ENCODE measurements at places on chromosomes 16 and 17. TPM values are rescaled to one million over a fixed set of nuclear protein-coding genes. Genes with fewer than 3 reads are reported as not detected.

- DNase-seq: no peak
These were observed 106.3 kb downstream of the HS3ST4 start for GRCh38 chr16:25798065-25798464.

DNA sequence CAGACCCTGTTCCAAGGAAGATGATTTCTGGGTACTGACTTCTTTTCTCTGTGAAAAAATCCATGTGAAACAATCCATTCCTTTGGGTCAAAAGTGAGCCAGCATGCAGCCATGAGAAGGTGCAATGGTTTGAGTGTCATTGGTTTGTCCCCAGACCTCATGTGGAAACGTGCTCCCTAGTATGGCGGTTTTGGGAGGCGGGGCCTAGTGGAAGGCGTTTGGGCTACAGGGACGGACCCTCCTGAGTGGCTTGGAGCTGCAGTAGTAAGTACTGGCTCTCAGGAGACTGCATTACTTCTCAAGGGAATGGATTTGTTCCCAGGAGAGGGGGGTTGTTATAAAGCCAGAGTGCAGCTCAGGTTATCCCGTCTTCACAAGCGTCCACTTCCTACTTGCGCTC lies 19.4 kb downstream of the ELAC2 start:
- no peak for DNase-seq

GRCh38 chr17:51362811-51363585 lies 102.7 kb downstream of the UTP18 start:
- no peak for DNase-seq

DNA sequence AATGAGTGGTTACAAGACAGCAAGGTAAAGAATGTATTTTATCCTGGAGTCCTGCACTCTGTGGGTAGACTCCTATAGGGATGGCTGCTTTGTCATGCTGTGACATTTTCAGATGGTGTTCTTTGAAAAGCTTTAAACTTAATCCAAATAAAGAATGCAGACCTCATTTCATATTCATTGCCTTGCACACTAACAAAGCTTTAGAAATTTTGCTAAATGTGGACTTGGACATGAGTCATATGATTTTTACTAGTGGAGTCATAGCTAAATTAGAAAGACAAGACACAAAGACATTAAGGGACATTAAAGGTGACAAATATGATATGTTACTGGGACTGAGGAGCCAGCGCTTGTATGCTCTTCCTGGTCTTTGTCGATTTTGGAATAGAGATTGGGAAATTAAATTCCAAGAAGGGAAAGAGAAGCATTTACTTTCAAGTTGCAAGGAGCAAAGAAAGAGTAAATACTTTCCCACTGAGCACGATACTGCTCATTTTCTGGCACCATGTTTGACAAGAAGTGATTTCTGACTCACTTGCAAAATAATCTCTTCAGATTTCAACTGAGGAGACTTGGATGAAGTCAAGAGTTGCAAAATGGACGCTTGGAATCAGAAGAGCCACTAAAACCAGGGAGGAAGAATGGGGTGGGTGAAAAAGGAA lies 152.9 kb upstream of the MYOCD start:
- no peak for DNase-seq

GRCh38 chr16:87012954-87013938 lies 303.9 kb downstream of the C16orf95 start:
- no peak for DNase-seq

- no peak for DNase-seq
These were observed 28.3 kb downstream of the VPS35L start for GRCh38 chr16:19583665-19584300.

- DNase-seq: no peak
These were observed 27.7 kb downstream of the SPACA3 start for GRCh38 chr17:33019161-33019890.

- DNase-seq: peak; percentile 54
These were observed 44.5 kb downstream of the ZNRF1 start for GRCh38 chr16:75043175-75043895.

DNA sequence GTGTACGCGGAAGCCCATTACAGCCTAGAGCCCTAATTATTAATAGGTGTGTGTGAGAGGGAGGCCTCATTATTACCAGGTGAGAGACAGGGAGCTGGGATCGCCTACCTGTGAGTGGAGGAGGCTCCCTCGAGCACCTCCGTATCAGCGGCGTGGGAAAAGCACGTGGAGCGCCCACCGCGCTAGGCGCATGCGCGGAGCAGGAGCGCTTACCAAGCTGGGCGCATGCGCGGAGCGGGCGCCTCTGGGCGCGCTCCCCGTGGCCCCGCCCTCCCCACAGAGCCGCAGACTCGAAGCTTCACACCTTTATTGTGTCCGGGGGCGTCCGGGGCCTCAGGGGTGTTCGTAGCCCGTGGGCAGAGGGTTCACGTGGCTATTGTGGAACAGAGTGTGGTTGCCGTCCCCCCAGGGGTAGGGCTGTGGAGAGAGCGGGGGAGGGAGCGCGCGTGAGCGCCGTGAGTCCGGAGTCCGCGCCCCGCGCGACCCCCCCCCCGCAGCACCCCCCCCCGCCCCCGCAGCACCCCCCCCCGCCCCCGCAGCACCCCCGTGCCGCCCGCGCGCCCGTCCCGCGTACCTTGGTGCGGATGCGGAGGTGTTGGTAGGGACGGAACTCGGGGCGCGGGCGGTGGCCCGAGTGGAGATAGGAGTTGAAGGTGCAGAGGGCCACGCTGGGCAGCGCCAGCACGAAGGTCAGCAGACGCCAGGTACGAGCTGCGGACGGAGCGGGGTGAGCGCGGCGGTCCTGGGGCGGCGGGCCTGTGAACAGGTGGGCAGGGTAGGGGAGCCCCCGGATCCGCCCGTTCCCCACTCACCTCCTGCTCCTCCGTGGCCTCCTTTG lies 500 bp downstream of the COX6A2 start:
- no peak for DNase-seq

- DNase-seq: no peak
These were observed 81.9 kb downstream of the AIPL1 start for GRCh38 chr17:6352801-6353560.

DNA sequence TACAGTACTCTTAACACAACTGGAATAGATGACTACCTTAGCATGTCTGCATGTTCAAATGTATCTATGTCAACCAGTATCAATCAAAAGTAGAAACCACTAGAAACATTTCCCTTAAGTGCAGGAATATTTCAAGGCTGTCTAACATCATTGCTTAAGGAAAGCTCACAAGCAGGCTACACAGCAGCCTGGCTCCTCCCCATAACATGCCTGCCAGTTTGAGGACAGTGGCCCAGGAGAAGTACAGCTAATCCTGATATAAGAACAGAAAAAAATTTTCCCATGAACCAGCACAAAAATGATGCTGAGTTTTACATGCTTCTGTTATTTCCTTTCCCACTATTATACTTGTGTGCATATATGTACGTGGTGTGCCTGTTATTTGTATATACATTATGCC lies 175.1 kb downstream of the MYO1D start:
- no peak for DNase-seq

DNA sequence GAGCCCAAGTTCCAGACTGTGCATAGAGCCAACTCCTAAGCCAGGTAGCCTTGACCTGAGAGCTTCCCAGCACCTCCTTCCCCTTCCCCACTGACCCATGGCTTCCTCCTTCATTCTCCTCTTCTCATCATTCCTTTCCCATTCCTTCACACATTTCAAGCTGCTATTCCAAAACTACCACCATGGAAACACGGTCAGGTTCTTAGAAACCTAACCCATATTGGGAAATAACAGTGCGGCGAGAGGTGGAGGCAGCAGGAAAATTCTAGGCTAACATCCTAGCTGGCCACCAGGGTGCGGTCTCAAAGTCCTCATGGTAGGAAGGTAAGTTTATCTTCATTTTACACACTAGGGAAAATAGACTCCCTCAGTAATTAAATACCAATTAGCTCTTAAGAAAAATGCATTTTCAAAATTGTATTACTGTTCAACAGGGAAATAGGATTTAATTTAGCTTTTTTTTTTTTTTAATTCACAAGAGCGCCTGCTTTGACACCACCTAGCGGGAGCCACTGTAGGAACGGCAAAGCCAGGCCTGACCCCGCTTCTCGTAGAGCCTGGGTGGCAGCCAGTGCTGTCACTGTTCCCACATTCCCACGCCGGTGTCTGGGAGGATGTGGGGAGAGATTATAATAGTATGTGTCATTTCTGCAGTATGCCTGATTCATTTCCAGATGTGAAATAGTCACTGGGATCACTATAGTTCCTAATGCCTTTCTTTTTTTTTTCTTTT lies 14.0 kb upstream of the SPHK1 start:
- DNase-seq: peak; percentile 82

DNA sequence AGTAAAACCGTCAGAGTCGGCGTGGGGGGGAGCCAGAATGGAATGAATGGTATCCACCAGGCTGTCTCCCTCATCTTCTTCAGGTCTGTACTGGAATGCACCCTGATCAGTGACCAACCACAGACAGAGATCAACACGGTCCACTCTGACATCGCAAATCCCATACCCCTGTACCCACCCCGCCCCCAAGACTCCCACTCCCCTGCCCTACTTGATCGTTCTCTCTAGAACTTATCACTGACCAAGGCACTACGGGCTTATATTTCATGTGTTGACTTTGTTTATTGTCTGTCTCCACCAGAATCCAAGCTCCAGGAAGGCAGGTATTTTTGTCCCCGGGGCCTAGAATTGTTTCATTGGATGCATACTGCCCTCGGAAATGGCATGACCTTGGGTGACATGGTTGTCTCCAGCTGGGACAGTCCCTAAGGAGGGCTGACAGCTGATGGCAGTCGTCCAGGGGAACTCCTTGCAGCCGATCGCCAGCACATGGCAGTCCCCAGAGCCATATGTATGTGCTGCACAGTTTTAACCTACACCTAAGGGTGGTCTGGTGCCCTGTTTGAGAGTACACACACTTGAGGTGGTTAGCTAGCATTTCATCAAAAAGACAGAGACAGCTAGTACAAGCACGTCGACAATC lies 526 bp upstream of the MFSD6L start:
- no peak for DNase-seq

DNA sequence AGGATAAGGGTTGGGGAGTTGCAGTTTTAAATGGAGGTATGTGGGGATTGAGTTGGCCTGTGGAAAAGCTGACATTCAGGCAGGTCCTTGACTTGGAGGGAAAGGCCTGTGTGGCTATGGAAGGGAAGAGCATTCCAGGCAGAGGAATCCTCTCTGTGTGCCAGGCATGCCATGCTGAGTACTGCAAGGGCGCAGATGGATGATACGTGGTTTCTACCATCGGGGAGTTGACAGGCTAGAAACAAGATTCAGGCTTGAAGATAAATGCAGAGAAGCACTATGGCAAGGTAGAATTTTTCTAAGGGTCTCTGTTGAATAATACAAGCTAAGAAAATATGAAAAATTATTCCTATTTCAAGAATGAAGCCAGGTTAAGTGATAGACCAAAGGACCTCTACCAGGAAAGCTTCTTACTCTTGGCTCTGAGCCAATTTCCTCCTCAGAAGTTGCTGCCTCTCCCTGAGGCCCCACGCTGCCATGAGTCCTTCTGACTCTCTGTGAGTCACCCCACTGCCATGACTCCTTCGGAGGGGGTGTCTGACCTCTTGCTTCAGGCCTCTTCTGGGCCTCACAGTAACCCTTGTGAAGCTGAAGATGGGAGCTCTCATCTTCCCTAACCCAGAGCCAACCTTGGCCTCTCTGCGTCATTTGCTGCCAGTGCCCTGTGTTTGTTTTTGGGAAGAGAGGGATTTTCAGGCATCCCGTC lies 75.8 kb downstream of the WNT3 start:
- DNase-seq: no peak

DNA sequence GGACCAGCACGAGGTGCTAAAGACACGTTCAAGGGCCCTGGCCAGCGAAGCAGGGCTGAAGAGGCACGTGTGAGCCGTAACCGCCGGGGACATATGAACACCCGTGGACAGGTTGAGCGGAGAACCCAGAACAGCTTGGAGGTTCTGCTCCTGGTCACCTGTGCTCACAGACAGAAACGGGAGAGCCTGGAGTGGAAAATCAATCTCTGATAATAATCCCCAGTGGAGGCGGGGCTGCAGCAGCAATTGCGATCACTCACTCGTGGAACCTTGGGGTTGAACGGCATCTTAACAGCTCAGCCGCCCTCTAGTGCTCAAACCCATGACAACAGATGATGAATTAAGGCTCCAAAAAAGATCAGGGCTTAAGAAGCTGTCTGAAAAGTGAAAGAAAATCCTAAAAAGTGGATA lies 25.6 kb downstream of the WIPI1 start:
- no peak for DNase-seq

DNA sequence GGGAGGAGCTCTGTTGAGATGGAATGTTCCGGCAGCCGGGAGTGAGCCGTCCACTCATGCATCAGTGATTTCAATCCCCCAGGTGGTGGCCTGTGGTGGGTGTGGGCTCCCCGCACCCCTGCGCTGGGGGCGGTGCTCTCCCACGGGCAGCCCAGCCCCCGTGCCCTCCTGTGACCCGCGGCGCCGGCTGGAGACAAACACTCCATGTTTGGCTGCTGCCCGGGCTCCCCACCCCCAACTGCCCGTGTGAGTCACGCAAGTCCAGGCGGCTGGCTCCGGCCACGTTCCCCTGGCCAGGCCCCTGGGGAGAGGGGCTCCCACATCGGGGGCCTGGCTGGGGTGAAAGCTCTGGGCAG lies 29.4 kb downstream of the CACNA1H start:
- DNase-seq: peak; percentile 5

DNA sequence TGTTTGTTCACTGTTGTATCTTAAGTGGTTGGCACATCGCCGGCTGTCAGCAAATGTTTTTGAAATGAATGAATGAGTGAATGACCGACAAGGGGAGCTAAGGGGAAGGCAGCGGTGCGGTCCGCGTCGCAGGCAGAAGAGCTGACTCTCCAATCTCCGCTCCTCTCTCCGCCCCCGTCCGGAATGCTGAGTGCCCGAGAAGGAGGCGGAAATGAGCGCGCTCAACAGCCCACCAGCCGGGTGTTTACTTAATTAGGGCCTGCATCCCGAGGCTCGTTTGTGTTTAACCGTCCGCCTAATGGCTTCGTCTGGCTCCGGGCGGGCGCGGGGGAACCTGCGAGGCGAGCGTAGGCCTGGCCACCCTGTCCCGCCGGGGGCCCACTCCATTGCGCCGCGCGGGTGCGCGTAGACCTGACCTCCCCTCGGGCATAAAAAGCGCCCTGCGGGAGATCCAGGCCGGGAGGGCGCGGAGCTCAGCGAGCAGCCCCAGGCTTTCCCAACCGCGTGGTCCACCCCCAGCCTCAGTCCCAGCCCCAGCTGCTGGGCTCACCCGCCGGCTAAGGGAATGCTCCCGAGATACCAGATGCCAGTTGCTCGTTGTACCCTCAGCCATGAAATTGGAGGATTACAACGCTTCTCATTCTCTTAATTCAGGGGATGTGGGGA lies 2.5 kb upstream of the CDH3 start:
- DNase-seq: no peak

The SGCA gene
- not detected for total RNA-seq

The COG7 gene
- 10.9 TPM for total RNA-seq

The TSNAXIP1 gene
- total RNA-seq: 0.20 TPM

The AURKB gene
- 34.4 TPM for total RNA-seq

The MRPL58 gene
- total RNA-seq: 32.8 TPM

The HS3ST3A1 gene
- total RNA-seq: not detected

The TPSG1 gene
- not detected for total RNA-seq

The TM4SF5 gene
- total RNA-seq: not detected

The ASIC2 gene
- total RNA-seq: under 0.01 TPM

Measured in pulmonary artery endothelial cell (primary cell).